ENCODE measurements at places on chromosomes 4 and X.

DNA sequence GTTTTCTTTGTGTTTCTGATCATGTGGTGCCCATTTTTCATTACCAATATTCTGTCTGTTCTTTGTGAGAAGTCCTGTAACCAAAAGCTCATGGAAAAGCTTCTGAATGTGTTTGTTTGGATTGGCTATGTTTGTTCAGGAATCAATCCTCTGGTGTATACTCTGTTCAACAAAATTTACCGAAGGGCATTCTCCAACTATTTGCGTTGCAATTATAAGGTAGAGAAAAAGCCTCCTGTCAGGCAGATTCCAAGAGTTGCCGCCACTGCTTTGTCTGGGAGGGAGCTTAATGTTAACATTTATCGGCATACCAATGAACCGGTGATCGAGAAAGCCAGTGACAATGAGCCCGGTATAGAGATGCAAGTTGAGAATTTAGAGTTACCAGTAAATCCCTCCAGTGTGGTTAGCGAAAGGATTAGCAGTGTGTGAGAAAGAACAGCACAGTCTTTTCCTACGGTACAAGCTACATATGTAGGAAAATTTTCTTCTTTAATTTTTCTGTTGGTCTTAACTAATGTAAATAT lies 110.4 kb downstream of the IL13RA2 start:
- no peak for DNase-seq

GRCh38 chrX:6292599-6292998 lies 63.9 kb upstream of the NLGN4X start:
- DNase-seq, result no peak

GRCh38 chrX:100418556-100418955 lies 8.5 kb upstream of the PCDH19 start:
- no peak for DNase-seq

DNA sequence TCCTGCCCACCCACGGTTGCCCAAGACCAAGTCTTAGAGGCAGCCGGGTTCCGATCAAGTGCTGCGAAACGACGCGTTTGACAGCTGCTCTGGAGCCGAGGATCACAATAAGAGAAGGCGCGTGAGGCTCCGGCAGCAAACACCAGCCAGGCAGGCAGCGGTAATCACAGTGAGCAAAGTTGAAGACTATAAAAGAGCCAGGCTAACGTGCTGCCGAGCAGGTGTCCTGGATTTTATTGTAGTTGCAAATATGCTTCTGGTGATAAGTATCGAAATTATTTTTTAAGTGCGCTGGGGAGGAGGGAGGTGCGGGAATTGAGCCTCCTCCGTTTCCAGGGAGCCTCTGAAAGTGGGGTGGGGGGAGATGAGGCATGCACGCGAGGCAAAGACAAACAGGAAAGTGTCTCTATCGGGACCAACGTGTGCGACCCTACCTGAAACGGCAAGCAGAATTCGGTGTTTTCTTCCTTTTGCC lies 590 bp downstream of the GABRA2 start:
- no peak for DNase-seq

DNA sequence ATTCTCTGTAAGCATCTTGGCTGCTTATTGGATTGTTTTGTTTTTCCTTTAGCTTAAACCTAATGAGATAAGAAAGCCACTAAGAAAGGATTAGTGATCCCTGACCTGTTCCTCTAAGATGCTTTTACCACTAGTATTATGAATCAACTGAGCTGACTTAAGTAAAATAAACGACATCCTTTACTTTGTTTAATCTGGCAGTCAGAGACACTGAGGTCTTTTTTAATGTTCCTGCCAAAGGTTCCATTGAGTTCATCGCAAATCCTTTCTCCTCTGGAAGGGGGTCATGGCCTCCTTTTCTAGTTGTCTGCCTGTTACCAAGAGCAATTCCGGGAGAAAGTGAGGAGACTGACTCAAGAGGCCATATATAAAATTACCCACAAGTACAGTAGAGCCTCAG lies 1038.3 kb upstream of the SLIT2 start:
- DNase-seq, result no peak

DNA sequence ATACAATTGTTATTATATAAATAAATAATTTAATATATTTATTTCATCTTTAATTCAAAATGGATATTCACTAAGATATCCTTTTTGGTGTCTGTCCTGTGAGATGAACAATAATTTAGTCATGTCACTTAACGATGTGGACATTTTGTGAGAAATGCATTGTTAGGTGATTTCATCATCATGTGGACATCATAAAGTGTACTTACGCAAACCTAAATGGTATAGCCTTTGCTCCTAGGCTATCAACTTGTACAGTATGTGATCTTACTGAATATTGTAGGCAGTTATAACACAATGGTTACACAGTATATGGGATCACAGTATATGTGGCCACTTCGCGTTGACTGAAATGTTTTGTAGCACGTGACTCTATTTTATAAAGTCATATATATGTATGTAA lies 20.2 kb upstream of the CHRNA9 start:
- no peak for DNase-seq

GRCh38 chr4:87566276-87566675 lies 37.1 kb upstream of the SPARCL1 start:
- DNase-seq, result no peak

GRCh38 chr4:24846716-24847115 lies 51.3 kb downstream of the SOD3 start:
- DNase-seq, result no peak

DNA sequence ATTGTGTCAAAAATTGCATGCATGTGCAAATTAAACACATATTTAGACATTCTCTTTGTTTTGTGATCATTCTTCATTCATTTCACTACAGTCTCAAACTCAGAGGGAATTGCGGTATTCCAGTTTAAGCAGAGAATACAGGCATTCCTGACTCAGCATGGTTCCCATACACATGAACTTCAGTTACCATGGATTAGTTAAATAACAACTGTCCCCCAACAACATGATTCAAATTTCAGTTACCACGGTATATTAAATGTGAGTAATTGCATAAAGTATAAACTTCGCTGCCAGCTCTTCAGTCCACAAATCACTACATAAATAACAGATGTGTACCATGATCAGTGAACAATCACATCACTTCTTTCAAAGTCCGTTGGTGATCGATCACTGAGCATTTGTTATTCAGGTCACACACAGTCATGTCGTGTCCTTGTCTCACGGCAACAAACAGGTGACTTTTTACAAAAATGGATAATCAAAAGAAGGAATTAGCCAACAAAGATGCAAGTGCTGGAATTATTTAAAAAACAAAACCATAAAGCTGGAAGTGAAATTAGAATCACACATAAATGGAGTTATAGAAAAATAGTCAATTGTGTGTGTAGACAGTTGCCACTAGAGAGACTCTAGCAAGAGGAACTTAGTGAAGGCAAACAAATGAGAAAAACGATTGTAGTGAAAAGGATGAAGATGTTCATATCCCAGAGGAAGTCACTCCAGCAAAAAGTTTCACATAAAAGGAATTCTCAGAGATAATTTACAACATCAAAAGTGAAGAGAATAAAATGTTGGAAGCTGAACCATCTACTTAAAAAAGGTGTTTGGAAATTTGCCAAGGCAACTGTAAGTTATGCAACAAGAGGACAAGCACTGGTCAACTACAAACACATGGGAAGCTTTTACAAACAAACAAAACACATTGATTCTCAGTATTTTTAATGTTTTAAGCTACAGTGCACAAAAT lies 138.6 kb upstream of the SMARCAD1 start:
- DNase-seq, result no peak

GRCh38 chr4:140038031-140038533 lies 115.9 kb downstream of the MAML3 start:
- no peak for DNase-seq

GRCh38 chr4:6180841-6181631 lies 19.3 kb downstream of the JAKMIP1 start:
- peak; percentile 17 for DNase-seq

DNA sequence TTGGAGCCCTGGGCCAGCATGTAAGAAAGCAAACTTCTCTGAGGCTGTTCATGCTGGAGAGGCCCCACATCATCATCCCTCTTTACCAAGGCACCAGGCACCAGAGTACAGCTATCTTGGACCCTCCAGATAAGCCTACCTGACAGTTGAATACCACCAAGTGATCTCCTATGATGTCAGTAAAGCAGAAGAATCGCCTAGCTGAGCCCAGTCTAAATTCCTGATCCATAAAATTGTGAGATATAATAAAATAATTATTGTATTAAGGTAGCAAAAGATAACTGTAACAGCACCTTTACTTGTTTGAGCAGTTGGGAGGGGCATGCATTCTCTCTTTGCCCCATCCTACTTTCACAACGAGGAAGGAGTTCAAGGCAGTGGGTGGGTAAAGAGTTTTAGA lies 2.9 kb upstream of the UCP1 start:
- no peak for DNase-seq

DNA sequence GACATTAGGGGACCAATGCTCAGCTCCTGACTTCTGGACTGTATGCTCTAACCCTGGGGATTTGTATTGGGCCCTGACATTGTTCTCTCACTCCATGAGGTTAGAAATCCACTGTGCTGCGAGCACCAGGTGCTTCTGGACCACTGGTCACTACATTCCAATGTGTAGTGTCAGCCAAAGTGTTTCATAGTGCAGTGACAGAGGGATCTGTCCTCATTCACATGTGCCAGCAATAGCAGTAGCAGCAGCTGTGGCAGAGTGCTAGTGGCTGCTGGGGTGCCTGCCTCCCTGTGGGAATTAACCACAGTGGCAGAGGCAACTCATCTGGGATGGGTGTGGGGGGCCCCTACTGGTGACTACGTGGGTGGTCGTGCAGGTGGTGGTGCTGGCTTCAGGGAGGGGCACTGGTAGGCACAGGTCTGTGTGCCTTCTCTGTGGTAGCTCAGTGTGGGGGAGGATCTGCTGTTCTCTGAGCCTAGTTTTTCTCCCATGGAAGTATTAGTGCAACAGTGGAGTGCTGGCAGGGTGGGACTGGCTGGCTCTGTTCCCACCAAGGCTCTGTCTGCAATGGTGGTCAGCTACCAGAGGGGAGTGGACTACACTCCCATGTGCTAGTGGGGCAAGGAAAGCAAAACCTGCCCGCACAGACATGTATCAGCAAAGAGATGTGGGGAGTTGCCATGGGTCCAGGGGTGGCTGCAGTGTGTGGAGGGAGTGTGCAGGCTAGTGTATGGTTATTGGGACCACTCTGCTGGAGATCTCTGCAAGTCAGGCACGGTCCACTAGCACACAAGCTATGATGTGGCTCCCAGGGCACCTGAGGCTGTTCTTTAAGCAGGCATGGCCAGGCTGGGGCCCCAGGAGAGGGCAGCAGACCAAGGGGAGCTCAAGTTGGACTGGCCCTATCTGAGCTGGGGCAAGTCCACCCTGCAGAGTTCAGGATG lies 78.5 kb downstream of the SCLT1 start:
- DNase-seq, result no peak

GRCh38 chr4:176810481-176811249 lies 17.9 kb upstream of the VEGFC start:
- no peak for DNase-seq

DNA sequence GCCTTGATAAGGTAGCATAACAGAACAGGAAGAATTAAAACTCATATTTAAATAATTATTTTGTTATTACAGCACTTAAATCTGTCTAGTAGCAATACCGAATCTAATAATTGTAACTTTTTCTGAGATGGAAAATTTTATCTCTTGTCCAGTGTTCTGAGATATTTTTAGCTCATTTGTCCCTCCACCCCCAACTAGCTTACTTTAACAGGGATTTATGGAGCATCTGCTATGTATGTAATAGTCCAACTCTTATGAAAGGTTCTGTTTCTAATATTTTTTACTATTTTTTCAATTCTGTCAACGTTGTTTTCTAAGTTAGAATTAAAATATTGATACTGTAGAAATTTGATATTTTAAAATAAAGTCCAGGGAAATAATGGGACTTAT lies 38.2 kb upstream of the NUDT6 start:
- DNase-seq, result no peak

GRCh38 chr4:69025191-69025998 lies 70.9 kb upstream of the UGT2B7 start:
- DNase-seq, result no peak

All from CD4-positive, alpha-beta T cell (primary cell).